ENCODE measurements at places on chromosomes 6 and 20.

DNA sequence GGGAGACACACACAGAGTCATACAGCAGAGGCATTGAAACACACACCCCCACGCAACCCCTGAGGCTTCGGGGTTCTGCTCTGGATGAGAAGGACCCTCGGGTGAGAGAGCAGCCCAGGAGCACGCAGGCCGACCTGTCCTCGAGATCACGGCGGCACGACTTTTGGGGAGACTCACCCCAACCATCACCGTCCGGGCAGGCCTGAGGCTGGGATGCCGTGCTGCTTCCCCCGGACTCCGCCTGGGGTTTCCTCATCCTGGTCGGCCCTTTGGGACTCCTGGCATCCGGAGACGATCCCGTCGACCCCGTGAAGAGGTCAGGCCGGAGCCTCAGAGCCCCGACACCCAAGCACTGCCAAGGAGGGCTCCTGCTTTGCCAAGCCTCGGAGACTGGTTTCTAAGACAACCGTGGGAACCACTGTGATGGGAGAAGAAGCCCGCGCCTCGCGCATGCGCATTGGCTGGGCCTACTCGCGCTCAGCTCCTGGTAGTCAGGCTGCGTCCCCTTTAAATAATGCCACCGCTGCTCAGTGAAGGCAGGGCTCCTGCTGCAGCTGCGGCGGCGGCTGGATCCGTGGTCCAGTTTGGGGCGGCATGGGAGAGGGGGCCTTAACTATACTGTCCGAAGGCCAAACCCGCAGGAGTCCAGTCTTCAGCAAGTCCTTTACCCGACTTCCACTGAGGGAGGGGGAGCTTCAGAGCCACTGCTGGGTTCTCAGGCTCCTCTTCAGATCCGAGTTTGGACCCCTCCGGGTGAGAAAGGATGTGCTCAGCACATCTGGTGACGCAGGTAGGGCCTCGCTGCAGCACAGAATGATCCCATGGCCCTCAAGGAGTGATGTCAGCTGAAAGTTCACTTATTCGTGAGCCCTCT, 171.4 kb upstream of the ZNF337 start:
- peak; percentile 51 for DNase-seq

GRCh38 chr20:54643761-54644160, 168.4 kb downstream of the DOK5 start:
- DNase-seq = no peak

- DNase-seq = no peak
These were observed 11.2 kb upstream of the MROH8 start for GRCh38 chr20:37190354-37191112.

GRCh38 chr6:98539741-98540140, 294.6 kb upstream of the POU3F2 start:
- DNase-seq = no peak

- DNase-seq = no peak
These were observed 3.6 kb downstream of the NT5E start for GRCh38 chr6:85453490-85453889.

GRCh38 chr6:143556529-143556928, 45.0 kb upstream of the FUCA2 start:
- no peak for DNase-seq

DNA sequence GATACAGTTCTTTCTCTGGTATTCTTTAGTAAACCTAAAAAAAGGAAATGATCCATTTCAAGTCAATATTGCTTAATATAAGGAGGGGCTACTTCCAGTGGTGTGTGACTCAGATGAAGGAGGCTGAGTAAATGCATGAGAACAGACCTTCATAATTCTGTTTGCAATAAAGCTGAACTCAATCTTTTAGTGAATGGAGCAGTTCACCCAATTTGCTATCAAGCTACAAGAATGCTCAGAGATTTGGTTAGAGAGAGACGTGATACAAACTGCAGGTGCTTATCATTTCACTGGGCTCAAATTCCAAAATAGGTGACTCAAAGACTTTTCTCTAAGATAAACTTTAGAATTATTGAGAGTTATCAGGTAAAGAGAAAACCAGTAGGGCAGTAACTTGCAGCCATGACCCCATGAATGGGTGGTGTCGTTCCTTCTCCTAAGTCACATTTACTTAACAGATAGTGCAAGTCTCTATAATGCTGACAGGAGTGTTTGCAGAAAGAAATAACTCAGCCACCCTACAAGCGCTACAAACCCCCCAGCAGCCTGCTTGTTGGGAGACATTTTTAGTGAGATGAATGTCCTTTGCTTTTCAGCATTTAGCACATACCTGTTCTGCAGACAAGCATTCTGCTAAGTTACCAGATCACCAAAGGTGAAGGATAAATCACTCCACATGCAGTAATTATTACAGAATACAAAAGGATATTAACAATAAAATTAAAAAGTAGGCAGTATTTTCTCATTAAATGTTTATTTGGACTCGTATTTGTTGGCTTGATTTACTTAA, 16.4 kb upstream of the BLOC1S5 start:
- no peak for DNase-seq

- no peak for DNase-seq
These were observed 54.8 kb downstream of the WDR27 start for GRCh38 chr6:169646906-169647567.

DNA sequence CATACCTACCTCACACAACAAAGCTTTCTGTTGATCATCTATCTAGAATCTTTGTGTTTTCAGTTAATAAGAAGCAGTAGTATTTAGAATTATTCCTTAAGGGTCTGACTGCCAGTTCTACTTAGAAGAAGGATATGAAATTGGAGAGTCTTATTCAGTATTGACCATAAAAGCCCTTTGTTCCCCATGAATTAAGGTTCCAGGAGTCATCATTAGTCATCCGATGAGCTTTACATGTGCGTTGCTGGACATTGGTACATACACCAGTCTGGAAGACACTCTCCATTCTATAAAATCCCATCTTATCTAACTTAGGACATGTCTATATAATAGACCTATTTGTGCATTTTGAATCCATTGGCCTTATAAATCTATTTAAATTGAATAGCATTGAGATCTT, 34.4 kb upstream of the RNF217 start:
- DNase-seq = no peak

DNA sequence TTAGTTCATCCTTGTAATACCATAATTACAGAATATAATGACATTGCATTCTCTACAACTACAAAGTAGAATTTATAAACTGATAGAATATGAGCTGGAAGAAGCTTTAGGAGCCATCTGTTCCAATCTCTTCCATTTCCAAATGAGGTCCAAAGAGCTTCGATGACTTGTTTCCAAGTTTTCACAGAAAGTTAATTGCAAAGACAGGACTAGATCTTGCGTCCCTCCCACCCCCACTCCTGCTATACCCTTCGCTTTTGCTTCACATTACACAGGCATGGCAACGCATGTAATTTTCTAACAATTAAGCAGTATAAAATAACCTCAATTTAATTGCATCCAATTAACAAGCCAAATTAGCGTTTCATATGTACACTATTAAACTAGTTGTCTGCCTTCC, 7.0 kb downstream of the HIVEP2 start:
- no peak for DNase-seq

GRCh38 chr20:1951436-1952115, 42.3 kb downstream of the PDYN start:
- DNase-seq = no peak

- no peak for DNase-seq
These were observed 242.9 kb downstream of the NRN1 start for GRCh38 chr6:5763871-5764270.

GRCh38 chr6:77440206-77440976, 22.9 kb downstream of the HTR1B start:
- no peak for DNase-seq

DNA sequence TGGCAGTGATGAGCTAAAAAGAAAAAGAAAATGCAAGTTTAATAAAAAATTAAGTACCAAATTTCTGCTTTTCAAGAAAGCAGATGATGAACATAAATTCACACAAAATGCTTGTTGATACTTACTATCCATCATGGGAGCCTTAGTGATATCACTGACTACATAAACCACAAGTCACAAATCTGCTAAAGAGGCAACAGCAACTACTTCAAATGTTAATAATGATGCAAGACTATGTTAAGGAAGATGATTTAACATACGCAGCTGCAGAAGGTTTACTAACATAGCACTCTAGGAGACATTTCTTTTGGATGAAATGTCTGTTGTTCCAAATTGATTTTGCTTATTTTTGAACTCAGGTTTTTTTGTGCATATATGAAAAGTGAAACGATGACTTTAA, 18.6 kb downstream of the FYN start:
- no peak for DNase-seq

GRCh38 chr6:83846291-83846690, 6.9 kb upstream of the RIPPLY2 start:
- DNase-seq = no peak

GRCh38 chr20:56427797-56428196, 15.7 kb downstream of the CASS4 start:
- no peak for DNase-seq

GRCh38 chr20:38969708-38970107, 7.6 kb downstream of the DHX35 start:
- DNase-seq = no peak

DNA sequence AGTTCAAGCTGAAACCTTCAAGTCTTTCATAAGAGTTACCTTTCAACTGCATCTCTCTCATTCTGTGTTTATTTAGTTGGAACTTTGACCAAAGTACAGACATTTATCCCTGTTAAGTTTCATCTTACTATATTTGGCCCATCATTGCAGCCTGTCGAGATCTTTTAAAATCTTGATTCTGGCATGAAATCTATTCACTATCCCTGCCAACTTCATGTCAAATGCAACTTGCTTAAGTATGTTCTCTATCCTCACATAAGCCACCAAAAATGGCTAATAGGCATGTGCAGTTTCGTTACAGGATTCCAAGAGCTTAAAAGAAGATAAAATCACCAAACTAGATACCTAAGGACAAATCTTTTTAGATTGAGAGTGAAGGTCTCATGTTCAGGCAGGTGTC, 117.5 kb upstream of the KCNQ5 start:
- no peak for DNase-seq

GRCh38 chr6:155125906-155126305, 130.8 kb downstream of the TIAM2 start:
- DNase-seq = no peak

DNA sequence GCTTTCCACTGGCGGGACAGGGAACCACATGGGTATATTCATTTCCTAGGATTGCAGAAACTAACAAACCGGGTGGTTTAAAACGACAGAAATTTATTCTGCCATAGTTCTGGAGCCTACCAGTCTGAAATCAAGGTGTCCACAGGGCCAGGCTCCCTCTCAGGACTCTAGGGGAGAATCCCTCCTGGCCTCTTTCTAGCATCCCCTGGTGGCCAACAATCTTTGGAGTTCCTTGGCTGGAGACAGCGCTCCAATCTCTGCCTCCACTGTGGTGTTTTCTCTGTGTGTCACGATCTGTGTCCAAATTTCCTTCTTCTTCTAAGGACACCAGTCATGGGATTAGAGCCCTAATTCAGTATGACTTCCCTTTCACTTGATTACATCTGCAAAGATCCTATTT, 95.0 kb downstream of the SCML4 start:
- DNase-seq = no peak

- DNase-seq = no peak
These were observed 9.5 kb upstream of the PAQR8 start for GRCh38 chr6:52352239-52353018.

GRCh38 chr20:36573798-36574365, 485 bp downstream of the TGIF2 start:
- peak; percentile 13 for DNase-seq

DNA sequence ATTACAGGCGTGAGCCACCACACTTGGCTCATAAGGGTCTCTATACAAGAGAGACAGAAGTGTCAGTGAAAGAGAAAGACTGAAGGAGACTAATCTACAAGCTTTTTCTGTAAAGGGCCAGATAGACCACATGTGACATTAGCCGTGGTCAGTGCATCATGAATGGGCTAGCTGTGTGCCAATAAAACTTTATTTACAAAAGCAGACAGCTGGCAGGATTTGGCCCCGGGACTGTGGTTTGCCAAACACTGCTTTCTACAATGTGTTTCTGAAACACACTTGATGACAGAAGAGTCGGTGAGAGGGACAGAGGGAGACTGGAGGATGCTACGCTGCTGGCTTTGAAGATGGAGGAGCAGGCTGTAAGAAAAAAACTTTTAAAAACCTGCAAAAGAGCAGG, 285.4 kb downstream of the TFAP2C start:
- no peak for DNase-seq

DNA sequence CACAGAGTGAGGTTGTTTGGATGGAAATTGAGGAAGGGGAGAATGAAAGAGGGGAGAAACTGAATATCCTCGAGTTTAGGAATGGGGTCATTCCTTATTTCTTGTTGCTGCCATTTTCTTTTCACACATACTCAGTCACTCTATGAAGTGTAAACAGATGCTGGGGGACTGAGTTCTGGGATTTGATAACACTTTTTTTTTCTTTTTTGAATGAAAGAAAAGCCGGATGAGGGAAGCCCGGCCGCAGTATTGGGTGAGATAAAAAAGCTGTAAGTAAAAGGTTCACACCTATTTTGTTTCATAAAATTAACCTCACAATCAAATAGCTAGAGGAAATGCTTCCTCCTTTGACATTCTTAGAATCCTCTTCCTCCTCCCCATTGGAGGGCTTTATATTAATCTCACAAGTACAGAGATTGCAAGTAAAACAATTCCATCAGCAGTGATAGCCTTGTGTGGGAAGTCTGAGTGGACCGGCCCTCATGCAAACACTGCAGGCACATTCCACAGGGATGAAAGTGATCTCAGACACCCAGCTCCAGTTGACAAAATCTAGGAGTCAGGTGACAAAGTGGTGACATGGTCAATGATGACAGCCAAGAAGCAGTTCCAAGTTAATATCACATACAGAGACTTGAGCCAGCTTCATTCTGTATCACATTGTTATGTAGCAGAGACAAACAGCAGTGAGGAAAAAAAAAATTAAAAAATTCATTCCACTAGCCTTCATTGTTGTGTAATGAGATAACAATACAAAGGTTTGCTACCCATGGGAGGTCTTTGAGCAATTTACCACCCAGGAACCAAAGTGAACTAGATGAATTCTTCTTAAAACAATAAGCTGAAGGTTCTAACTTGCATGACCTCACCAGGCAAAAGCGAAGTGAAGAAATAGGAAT, 391.1 kb upstream of the HSF2 start:
- DNase-seq = no peak

DNA sequence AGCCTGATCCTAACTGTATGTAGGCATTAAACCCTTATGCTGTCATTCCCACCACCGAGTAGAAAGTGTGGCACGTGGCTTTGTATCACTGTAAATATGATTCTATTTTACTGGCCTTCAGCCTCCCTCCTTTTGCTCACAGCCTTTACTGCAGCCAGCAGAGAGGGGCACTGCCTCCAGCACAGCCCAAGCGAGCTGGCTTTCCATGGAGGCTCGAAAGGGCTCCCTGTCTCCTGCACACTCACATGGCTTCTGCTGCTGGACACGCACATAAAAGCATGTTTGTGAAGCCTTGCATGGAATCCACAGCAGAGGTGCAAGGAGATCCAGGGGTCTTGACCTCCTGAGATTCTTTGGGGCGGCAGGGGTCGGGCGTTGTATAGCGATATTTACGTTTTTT, 51.3 kb downstream of the RNASET2 start:
- DNase-seq = no peak
